ENCODE measurements at places on chromosomes 7 and 10.

DNA sequence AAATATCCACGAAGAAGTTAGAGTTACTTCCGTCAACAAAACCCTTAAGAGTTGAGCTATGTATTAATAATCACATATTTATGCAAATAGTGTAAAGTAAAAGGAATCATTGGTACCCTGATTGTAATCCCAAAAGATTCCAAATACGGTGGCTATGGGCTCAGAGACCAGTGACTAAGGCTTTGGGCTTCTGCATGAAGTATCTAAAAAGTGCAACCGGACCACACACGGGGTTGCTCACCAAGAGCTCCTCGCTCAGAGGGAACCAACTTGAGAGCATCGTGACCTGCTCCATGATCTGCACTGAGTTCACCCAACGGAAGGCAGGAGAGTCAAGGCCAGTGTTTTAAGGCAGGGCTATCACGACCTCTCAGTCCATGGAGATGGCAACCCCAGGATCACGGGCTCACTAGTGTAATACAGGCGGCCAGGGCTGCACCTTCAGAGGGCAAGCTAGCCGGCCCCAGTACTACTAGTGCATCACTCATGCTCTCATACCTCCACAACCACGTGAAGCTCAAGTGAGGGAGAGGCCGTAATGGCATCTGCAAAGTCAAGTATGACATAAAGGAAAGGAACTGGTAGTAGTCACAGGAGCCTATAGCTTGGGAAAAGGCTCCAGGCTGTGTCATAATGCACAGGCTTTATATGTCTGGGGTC is 77.1 kb upstream of the CAMK2B start:
- DNase-seq: no peak

DNA sequence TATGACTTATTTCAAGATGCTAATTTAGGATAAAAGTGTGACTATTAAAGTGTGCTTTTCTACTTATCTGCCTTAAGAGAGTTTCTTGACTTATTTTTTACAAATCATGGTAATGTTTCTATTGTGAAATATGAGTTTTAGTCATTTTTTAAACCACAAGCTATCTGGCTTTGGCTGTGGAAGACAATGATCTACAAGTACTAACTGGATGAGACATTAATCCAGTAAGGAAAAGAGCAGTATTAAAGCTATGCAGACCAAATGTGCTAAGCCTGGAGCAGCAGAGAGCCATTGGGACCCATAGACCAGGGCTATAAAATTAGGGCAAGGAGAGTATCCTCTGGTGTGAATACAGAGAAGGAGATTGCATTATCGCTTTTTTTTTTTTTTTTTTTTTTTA is 92.4 kb downstream of the SEMA3A start:
- no peak for DNase-seq

DNA sequence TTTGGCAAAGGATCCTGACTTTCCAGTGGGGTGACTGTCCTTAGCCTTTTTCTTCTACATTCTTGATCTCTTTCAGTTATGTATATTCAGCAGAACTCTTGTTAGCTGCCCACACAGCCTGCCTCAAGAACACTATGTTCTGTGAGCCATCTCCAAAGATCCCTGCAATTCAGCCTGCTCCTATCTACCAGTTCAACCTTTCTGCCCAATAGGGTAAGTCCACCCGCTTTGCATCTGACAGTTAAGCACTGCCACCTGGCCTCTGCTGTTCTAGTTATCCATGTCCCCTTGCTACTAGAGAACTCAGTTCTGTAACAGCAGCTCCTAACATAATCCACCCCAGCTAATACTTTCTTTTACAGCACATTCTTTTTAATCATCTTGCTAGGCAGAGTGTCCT is 13.5 kb downstream of the OR9A2 start:
- no peak for DNase-seq

- no peak for DNase-seq
These were observed 82.7 kb downstream of the REEP3 start for GRCh38 chr10:63603709-63604445.

DNA sequence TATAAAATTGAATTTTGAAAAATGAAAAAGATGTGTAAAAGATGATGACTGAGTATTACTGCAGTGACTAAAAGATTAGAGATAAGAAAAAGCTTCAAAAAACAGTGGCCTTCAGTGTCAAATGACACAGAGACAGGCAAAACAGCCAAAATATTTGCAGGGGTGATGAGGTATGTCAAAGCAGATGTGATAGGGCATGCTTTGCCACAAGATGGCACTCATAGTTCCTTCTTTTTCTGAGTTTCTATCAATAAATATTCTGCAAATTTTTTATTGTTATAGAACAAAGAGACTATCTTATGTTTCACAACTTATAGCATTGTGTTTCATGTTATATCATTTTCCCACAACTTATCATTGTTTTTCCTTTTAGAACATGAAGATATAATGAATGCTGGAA is 344.1 kb upstream of the HPS1 start:
- DNase-seq: no peak

DNA sequence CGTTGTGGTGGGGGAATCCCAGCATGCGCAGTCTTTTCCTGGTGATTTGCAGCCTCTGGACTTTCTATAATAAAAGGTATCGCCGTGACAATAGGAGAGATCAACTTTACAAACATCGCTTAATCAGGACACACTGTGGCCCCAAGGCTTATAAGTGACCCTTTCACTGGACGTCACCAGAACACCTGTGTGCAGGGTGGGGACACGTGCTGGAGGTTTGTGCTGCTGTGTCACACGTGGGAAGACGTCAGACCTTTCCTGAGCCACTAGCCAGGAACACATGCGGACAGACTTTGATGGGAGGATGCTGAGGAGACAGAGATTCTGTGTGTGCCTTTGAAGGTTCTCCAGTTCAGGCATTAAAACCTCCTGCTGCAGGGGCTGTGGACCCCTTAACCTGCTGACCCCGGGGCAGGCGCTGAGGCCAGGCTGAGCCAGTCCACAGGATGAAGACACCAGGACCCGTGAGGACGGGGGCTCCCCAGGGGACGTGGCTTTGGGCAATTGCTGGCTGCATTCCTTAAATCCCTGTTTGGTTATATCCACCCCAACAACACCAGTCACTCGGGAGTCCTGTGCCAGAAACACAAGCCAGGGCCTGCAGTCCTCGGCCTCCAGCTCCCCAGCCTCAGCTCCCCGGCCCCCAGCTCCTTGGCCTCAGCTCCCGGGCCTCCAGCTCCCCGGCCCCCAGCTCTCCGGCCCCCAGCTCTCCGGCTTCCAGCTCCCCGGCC is 183.4 kb downstream of the PTPRN2 start:
- no peak for DNase-seq

GRCh38 chr10:43794181-43794815 is 145.6 kb upstream of the ZNF32 start:
- DNase-seq: no peak

- DNase-seq: no peak
These were observed 39.3 kb downstream of the CALML3 start for GRCh38 chr10:5563991-5564536.

- no peak for DNase-seq
These were observed 10.8 kb upstream of the CSGALNACT2 start for GRCh38 chr10:43127442-43127841.

Measured in esophagus squamous epithelium (tissue), 5 donors.